ENCODE measurements at places on chromosomes 4 and X.

GRCh38 chr4:38461342-38461741 is 202.7 kb upstream of the KLF3 start:
- DNase-seq = no peak

DNA sequence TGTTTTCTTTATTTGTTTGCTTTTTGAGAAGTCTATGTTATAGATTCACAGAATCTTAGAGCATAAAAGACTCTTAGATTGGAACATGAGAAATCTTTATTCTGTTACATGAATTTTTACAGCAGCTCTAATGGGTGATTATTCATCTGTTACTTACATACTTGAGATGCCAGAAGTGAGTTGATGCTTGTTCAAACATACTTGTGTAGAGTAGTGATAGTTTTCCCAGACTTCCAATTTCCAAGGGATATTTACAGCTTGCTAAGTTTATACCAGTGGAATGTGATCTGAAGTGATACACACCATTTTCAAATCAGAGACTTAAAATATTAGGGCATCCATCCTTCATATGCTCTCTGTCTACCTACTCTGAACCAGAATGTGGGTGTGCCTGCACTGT is 252.9 kb upstream of the SMIM31 start:
- DNase-seq = no peak

DNA sequence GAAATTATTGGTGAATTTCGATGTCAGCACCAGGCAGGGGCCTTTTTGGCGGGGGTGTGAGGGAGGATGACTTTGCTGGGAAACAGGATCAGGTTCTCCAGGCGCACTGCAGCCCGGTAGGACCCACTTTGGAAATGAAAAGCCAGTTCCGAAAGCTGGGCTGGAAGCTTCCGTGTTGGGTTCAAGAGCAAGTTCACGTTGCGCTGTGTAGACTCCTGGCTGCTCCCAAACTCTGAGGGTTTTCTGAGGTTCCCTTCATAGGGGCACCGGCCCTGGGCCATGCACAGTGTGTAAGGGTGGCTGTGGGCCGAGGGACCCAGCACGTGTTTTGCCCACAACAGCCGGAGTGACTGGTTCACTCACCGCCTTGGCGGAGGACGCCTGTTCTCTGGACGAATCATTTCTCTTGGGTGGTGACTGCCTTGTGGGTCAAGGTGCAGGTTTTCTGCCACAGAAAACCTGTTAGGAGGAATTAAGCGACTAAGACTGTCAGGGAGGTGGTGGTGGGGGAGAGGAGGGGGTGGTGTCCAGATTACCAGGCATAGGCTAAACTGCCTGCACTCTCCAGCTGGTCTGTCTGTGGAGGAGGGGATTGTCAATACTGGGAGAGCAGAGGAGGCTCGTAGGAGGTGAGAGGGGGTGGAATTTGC is 8.0 kb downstream of the SHOX start:
- DNase-seq = no peak

DNA sequence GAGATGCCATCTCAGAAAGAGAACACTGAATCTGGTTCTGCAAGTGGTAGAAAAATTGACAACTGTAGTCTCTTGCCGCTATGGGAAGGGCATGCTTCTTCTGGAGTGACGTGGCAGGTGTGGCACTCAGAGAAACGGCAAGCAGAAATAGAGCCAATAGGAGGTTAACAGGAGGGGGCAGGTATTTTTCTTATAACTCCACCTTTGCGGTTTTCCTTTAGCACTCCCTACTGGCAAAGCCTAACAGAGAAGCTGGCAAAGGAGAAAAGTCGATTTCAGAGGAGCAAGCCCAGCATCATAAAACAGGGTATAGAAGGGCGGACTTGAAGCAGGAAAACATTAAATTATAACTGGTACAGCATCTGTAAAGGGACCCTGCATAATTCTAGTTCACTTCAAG is 1382.2 kb downstream of the PCDH18 start:
- DNase-seq = no peak

- DNase-seq = no peak
Observed at GRCh38 chr4:156974264-156974663, 2.7 kb upstream of the PDGFC start.

- no peak for DNase-seq
Observed at GRCh38 chr4:150002561-150002960, 75.7 kb upstream of the DCLK2 start.

- no peak for DNase-seq
Observed at GRCh38 chr4:151940926-151941617, 180.3 kb upstream of the GATB start.

- no peak for DNase-seq
Observed at GRCh38 chr4:84324303-84325245, 174.5 kb downstream of the NKX6-1 start.

DNA sequence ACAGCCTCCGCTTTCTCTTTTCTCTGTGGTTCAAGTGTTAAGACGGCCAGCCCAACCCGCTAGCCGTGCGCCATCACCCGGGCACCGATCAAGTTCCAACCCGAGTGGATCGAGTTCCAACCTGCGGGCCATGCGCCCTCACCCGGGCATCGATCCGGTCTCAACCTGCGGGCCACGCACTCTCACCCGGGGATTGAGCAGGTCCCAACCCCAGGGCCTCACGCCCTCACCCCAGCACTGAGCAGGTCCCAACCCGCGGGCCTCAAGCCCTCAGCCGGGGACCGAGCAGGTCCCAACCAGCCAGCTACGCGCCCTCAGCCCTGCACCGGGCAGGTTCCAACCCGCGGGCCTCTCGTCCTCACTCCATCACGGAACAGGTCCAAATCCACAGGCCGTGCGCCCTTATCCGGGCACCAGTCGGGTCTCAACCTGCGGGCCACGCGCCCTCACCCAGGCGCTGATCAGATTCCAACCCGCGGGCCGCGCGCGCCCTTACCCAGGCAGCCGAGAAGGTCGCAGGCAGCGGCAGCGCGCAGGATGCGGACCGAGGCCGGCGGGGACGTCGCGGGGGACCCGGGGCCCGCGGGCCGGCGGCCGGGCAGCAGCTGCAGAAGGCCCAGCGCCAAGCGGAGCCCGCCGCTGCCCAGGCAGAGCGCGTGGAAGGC is 443 bp downstream of the GPR143 start:
- DNase-seq = no peak

DNA sequence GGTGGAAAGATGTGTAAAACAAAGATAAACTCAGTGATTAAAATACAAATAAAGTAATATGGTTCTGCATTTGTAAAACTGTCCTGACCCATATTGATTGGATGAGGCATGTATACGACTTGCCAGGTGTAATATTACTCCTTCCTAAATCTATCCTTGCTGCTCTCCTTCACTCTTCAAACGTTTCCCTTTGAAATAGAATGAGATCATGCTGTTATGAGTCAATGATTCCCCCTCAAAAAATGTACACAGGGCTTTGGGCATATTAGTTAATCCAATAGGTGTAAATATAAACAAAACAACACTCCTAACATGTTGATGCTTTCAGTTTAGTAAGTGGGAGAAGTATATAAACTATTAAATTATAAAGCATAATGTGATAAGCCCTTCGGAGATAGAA is 117.4 kb upstream of the GPM6A start:
- DNase-seq = no peak

DNA sequence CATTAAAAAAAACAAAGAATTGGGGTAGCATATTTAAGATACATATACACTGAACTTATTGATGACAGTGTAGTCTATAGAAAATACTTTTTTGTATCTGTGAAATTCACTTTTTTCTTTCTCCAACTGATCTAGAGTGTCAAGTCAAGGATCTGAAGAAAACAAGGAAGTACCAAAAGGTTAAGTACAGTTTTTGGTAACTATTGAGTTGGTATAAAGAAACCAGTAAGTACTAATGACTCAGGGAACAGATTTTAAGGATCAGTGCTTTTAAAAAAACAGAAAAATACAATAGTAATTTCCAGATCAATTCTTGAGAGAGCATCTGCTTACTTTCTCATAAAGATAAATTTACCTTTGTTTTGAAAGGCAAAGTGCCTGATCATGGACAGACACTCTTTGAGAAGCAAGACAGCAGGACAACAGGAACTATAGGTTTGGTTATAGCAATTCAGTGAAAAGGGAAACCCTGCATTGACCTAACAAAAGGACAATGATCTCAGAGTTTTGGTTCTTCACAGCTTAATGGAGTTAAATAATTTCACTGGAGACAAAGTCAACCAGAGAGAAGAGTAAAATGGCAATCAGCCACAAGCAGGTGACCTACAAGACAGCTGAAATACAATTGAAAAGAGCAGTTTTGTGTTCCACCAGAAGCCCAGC is 23.4 kb downstream of the TRMT10A start:
- DNase-seq = no peak

DNA sequence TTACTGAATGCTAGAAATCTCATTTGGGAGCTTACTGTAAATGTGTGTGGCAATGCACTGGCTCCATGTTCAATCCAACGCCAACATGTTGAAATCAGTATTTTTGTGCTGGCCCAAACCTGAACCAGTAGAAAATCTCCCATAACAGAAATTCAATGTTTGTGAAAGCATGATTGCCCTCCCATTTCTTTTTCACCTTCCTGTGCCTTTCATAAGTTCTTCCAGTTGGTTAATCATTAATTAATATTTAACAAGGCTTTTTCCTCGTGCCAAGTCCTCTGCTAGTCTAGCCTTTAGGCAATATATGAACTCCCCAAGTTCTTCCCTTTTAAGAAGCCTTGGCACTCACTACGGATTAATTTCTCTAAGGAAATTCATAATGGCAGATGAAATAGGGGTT is 1.3 kb upstream of the PLS3 start:
- no peak for DNase-seq

DNA sequence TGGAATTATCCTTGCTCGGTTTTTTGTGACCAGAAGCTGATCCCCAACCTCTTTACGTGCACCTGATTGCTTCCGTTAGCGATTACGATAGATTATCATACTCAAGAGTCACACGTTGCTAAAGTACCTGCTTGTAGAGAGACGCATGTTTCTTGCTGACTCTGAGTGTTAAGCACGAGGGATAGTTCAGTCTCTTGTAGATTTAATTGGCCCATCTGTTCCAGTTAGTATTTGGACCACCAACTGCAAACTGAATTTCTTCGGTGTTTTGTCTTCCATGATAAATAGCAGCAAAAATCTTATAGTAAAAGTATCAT is 516 bp upstream of the COX18 start:
- DNase-seq = no peak

GRCh38 chr4:2332976-2333319 is 71.0 kb upstream of the MXD4 start:
- DNase-seq = no peak

- no peak for DNase-seq
Observed at GRCh38 chr4:3212391-3213105, 36.4 kb upstream of the MSANTD1 start.

GRCh38 chr4:57689693-57690205 is 579.6 kb upstream of the IGFBP7 start:
- no peak for DNase-seq
